Activated CD4-positive, alpha-beta T cell treated with anti-CD3 and anti-CD28 coated beads, Interleukin-2, Interleukin-4, amounts not matched to agents 100 ng/mL and 50 ng/mL, durations not matched to agents 16 hours and 8 hours (primary cell): ENCODE measurements at places on chromosomes 3 and 15.

GRCh38 chr3:154794391-154794790 lies 285.7 kb upstream of the MME start:
- no peak for DNase-seq

GRCh38 chr3:23806534-23807423 lies 1.0 kb downstream of the UBE2E1 start:
- no peak for DNase-seq

- no peak for DNase-seq
Observed at GRCh38 chr3:134189849-134190248, 60.8 kb downstream of the RYK start.

DNA sequence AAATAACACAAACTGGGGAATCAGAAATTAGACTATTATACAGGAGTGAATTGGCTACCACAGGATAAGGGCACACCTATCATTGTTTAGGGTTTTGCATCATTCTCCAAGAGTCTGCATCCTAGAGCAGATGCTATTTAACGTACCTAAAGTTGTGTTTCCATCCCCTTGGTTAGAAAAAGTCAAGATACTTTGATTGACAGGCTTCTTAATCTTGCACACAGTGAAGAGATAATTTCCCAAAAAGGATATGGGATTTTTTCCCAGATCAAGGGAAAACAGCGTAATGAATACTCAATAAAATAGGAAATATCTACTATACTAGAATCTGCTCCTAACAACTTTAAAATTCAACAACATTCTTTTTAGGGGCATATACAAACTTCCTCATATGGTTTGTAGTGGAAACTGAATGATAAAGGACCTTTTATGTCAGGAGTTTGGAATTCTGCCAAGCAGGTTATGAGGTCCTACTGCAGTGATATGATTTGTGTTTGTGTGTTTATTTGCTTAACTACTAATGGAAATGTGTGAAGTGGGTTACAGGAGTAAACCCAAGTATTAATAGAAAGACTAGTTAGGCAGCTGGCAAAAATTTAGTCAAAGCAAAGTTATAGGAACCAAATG lies 124.1 kb upstream of the MME start:
- no peak for DNase-seq

DNA sequence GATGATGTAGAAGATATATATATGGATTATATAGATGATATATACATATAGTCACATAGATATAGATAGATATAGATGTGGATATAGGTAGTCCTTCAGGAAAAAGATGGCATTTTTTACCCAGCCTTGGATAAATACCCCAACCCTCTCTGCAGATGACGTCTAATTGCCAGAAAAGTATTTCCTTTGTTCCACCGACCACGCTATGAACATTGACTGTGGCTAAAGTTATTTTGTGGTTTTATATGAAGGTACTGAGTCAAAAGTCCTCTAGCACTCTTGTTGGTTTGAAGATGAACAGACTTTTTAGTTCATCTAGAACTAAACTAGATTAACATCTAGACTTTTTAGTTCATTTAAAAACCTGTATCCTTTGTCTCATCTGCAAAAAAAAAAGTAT lies 207.7 kb downstream of the PLOD2 start:
- DNase-seq = no peak
